ENCODE measurements at places on chromosomes 5 and 9.

- no peak for DNase-seq
Observed at GRCh38 chr9:98289614-98290201, 34.3 kb upstream of the TBC1D2 start.

- DNase-seq, result no peak
Observed at GRCh38 chr5:98656125-98656795, 117.2 kb upstream of the RGMB start.

GRCh38 chr5:32360906-32361305 is 48.2 kb upstream of the MTMR12 start:
- no peak for DNase-seq

GRCh38 chr5:95738072-95738471 is 6.9 kb downstream of the RHOBTB3 start:
- DNase-seq, result no peak

DNA sequence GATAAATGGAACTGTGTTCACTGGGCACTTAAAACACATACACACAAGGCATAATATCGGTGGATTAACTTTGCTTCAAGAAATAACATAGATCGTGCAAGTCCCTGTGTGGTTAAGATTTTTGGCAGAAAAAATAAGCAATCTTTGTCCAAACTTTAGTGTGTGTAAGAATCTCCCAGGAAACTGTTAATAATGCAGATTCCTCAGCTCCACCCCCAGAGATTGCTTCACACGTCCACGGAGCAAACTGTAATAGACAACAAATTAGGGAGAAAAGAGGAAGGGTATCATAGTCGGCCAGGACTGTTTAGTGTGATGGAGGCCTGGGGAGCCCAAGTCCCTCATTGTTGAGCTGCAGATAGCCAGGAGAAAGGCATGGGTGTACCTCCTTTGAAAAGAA is 84.8 kb downstream of the PJA2 start:
- DNase-seq, result no peak

GRCh38 chr9:33044677-33045282 is 19.7 kb downstream of the DNAJA1 start:
- peak; percentile 16 for DNase-seq

DNA sequence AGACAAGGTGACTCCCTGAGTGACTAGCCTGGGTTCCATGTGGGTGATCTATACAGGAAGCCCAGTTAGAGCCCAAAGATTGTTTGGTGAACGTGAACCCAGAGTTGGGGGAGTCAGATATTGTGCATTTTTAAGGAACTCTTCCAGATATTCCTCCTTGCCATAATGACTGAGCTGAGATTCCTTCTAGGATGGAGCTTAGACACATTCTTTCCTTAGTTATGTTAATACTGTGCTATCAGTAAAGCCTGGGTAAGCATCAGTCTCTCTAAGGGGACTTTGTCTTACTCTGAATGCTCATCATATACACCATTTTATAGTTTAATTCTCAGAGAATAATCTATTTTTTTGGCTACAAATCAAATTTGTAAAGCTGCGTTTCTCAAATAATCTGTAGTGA is 68.1 kb downstream of the FOXB2 start:
- no peak for DNase-seq

GRCh38 chr5:32511776-32512374 is 67.3 kb upstream of the ZFR start:
- DNase-seq, result no peak

GRCh38 chr5:140341591-140341990 is 4.8 kb downstream of the HBEGF start:
- no peak for DNase-seq

- DNase-seq, result no peak
Observed at GRCh38 chr9:122978601-122979000, 37.8 kb downstream of the RABGAP1 start.

- DNase-seq, result no peak
Observed at GRCh38 chr9:132572921-132573320, 9.5 kb upstream of the BARHL1 start.

GRCh38 chr9:84647699-84648098 is 21.8 kb upstream of the NTRK2 start:
- no peak for DNase-seq

- no peak for DNase-seq
Observed at GRCh38 chr5:22709743-22710142, 143.4 kb downstream of the CDH12 start.

- DNase-seq, result no peak
Observed at GRCh38 chr9:35453786-35454185, 36.1 kb upstream of the RUSC2 start.

DNA sequence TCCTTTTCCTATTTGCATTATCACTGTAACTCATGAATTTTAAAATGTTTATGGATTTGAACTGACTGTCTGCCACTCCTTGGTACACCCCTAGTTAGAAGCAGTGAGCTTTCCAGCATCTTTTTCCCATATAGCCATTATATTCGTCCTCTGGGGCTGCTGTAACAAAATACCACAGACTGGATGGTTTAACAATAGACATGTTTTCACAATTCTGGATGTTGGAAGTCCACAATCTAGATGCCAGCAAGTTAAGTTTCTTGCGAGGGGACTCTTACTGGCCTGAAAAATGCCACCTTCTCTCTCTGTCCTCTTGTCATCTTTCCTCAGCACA is 530.0 kb downstream of the SEMA5A start:
- no peak for DNase-seq

DNA sequence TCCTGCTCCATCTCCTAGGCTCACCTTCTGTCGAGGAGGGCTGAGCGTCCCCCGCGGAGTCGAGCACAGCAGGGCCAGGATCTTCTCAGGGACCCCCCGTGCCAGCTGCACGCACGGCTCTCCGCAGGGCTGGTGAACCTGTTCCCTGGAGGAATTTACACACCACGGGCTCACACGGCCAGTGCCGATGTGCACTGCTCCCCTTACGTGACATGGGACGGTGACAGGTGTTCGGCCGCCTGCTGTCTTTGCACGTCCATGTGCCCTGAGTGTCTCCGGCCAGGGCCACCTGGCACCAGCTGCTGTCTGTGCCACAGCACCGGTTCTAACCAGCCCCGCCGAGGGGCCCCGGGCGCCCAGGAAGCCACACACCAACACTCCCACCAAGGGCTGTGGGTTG is 8.7 kb upstream of the AGPAT2 start:
- no peak for DNase-seq
